Aorta (tissue), 5 donors: ENCODE measurements at places on chromosomes 11 and 22. TPM values are rescaled to one million over a fixed set of nuclear protein-coding genes. Genes with fewer than 3 reads are reported as not detected.

DNA sequence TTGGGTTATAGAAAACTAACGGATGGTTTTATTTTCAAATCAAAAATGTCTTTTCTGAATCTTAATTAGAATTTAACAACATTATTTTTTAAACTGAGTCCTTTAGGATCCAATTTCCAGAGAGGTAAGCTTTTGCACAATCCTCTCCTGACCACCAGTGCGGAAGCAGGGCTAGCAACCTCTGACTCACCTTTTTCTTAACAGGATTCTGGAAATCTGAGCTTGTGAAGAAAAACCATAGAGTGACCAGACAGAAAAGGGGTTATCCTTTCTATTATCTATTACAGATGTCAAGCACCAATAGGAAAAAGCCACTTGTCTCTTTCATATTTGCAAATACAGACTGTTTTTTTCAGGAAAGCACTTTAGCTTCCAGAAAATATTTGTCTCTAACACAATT lies 25.3 kb downstream of the ALG9 start:
- H3K4me1 ChIP-seq = no peaks in the 10 kb centered on the region
- peaks cover 2% of the 10 kb centered on the region for H3K36me3 ChIP-seq
- no peak for DNase-seq
- H3K27me3 ChIP-seq = no peaks in the 10 kb centered on the region
- H3K4me3 ChIP-seq = no peak overlapping the region
- no peak overlapping the region for H3K27ac ChIP-seq

DNA sequence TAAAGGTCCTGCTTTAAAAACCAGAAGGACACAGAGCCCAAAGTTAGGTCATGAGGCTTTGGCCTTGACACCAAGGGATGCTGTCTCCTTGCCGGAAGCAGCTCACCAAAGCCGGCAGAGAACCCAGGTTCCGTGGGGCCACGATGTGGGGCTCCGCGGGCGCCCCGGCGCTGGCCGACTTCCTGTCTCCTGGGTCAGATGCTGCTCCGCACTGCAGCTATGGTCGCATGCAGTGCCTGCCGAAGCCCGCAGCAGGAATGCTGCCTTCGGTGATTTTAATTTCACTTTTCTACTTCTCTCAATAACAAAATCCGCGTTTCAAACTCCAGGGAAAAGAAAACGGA lies 454 bp upstream of the OTUB1 start:
- no peaks in the 10 kb centered on the region for H3K27me3 ChIP-seq
- H3K36me3 ChIP-seq = no peaks in the 10 kb centered on the region
- peak overlapping the region; percentile 43 for H3K27ac ChIP-seq
- no peaks in the 10 kb centered on the region for H3K4me1 ChIP-seq
- peak; percentile 67 for DNase-seq

DNA sequence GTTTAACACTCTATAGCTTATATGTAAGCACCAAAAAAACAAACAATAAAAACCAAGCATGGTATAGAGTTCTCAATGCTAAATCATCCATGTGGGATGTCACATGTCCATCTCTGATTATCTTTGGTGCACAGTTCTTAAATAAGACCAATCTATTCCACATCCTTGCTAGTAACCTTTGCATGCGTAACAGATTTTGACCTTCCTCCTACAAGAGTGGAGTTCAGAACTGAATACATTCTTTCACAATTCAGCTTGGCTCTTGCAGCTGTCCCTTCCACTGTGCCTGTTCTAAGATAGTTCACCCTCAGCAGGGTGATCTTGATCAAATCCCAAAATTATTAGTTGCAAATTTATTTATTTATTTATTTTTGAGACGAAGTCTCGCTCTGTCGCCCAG lies 21.1 kb downstream of the PRR14L start:
- no peaks in the 10 kb centered on the region for H3K36me3 ChIP-seq
- H3K4me1 ChIP-seq = peaks cover 3% of the 10 kb centered on the region
- H3K27ac ChIP-seq = no peak overlapping the region
- H3K27me3 ChIP-seq = no peaks in the 10 kb centered on the region
- H3K4me3 ChIP-seq = no peak overlapping the region

DNA sequence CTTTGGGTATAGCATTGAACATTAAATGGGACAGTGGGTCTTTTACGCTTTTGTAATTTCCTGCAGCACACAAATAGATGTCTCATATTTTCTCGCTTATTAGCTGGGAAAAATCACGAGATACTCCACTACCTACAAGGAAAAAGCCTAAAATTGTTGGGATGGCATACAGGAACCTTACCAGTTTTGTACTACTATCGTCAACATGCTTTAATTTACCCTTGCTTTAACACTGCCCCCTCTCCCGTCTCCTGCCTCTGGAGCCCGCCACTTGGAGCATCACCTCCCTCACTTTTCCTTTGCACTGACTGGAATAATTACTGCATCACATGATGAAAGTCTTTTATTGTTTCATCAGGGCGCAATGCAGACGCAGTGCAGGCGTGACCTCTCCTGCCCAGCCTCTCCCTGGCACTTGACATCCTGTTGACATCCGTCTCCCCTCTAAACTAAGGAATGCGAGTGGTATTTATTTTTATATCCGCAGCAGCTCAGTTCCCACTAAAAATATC lies 1.0 kb upstream of the FNBP4 start:
- H3K4me3 ChIP-seq = peak overlapping the region; percentile 46
- H3K4me1 ChIP-seq = peaks cover 2% of the 10 kb centered on the region
- H3K27me3 ChIP-seq = no peaks in the 10 kb centered on the region
- peak; percentile 82 for DNase-seq
- no peaks in the 10 kb centered on the region for H3K36me3 ChIP-seq
- peak overlapping the region; percentile 96 for H3K27ac ChIP-seq

The MS4A3 gene
- total RNA-seq = not detected
